ELR (cell line): ENCODE measurements at places on chromosomes 12 and 14.

- DNase-seq, result no peak
Measured at GRCh38 chr14:63421226-63421625, 102.5 kb upstream of the GPHB5 start.

DNA sequence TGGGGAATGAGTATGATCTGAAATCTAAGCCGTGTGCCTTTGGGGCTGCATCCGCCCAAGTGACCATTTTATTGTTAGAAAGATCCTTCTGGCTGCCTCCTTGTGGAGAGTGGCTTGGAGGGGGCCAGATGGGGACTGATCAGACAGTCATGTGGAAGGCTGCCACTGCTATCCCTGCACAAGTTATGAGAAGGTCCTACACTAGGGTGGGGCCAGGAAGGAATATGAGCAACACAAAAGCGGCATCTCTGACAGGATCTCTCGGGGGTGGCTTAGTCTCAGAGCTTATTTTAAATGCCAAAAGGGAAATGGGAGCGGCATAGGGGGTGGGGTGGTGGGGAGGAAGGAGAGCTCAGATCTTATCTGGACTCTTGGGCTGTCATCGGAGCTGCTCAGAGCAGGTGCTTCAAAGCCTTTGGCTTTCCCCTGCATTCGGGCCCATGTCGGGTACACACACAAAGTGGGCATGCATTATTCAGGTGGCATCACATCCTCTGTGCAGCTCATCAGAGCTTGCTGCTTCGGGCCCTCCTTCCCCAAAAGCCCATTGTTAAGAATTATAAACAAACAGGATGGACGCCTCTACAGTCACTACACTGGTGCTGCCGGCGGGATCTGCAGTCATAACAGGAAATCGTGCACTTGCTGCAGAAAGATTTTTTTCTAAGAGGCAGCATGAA, 805.4 kb downstream of the VRK1 start:
- no peak for DNase-seq

DNA sequence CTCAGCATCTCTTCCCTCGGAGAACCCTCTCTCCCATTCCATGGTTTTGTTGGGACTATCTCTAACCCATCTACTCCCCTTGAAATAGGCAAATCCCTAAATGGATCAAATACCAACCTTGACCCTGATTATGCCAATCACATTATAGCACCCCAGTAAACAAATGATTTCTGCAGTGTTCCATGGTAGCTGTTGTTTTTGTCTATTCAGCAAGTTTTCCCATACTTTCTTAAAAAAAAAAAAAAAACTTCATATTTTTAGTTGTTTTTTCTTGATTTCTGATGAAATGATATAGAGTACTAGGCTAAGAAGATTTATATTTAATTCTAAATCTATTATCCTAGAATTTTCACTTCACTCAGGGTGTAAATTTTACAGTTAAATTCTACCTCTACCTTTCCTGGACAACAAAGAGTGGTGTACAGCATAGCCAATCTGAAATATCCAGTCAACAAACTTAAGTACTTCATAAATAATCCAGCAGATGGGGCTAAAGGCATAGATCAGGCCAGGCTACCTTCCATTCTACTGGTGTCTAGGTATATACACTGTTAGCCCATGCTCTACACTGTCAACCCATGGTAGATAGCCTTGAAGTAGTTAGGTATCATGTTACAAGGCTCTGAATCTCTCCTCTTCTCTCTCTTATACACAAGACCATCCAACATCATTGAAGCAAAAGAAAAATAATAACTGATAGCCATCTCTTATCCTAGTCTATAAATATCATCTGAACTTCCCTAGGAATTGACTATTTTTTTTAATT, 82.2 kb downstream of the PLEKHG7 start:
- DNase-seq, result peak; percentile 83

- peak; percentile 29 for DNase-seq
Measured at GRCh38 chr14:59187802-59188460, 536 bp upstream of the DAAM1 start.

DNA sequence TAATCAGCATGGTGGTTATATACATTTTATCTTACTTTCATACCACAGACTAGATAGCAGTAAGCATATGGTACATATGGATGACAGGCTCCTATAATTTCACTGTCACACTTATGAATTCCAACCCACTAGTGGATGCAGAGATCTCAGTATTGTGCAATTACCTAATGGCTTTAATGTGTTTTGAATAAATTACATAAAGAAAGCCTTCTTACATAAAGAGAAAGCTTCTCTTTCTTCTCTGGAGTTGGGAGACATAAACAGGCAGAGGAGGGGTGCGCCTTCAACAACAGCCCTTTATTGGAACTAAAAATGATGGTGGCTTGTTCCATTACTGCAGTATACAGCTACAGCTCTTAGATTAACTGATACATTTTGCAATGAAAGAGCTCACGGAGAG, 52.6 kb downstream of the SAV1 start:
- DNase-seq, result no peak

DNA sequence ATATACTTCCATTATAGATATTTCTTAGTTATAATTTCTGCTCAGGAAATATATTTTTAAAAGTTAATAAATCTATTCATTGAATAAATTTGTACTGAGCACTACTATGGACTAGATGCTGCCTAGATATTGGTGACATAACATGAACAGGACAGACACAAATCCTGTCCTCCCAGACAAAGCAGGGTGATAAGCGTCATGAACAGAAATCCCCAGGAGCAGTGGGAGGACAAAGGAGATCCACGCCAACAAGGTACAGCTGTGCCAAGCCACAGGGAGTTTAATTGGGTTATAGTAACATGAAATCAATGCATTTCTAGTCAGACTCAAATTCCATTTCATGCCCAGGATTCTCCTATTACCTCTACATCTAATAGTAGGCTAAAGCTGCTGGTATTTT, 171.8 kb upstream of the CPNE8 start:
- DNase-seq, result no peak

DNA sequence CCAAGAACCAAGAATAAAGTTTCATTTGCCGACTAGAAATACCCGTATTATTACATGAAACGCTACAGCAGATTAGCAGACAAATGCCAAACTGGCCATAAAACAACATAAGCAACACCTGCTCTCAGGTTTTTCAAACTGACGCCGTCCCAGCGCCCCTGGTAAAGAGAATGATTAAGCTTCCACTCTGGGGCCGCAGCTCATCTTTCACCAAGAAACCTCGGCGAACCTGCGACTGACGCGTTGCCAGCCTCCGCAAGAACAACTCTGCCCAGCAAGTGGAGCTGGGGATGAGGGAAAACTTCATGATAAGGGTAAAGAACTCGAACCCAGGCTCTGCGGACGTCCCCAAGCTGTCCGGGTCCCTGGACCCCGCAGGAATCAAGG, 530 bp downstream of the ARL1 start:
- no peak for DNase-seq

GRCh38 chr12:107594995-107595394, 90.6 kb upstream of the PWP1 start:
- peak; percentile 70 for DNase-seq

GRCh38 chr12:119547001-119547400, 46.6 kb upstream of the TMEM233 start:
- DNase-seq, result no peak

GRCh38 chr12:77102123-77102522, 36.8 kb upstream of the E2F7 start:
- DNase-seq, result no peak

GRCh38 chr12:117084405-117085317, 14.6 kb downstream of the TESC start:
- no peak for DNase-seq

DNA sequence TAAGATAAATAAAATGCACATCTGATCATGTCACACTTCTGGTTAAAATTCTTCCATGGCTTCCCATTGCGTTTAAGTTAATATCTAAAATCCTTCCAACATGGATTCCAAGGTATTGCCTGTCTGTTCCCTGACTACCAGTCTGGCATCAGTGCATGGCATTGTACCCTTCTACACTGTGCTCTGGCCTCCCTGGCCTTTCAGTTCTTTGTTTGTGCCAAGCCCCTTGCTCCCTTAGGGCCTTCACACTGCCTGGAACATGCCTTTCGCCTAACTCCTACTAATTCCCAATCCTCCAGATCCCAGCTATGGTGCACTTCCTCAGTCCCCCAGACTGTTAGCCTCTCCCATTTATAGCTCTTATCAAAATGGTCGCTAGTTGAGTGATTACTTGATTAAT, 6.3 kb downstream of the CIPC start:
- DNase-seq, result no peak
